Cardiac muscle cell (in vitro differentiated cells and primary cell): ENCODE measurements at places on chromosomes 13 and 19.

- DNase-seq: no peak
These were observed 31.2 kb downstream of the UNC13A start for GRCh38 chr19:17656970-17657369.

- peak; percentile 61 for DNase-seq
These were observed 5.2 kb upstream of the ZNF507 start for GRCh38 chr19:32339988-32340874.

- peak; percentile 57 for DNase-seq
These were observed 35.3 kb downstream of the FPR3 start for GRCh38 chr19:51830274-51830673.

GRCh38 chr19:57210381-57210780 lies 19.1 kb downstream of the ZNF264 start:
- no peak for DNase-seq

DNA sequence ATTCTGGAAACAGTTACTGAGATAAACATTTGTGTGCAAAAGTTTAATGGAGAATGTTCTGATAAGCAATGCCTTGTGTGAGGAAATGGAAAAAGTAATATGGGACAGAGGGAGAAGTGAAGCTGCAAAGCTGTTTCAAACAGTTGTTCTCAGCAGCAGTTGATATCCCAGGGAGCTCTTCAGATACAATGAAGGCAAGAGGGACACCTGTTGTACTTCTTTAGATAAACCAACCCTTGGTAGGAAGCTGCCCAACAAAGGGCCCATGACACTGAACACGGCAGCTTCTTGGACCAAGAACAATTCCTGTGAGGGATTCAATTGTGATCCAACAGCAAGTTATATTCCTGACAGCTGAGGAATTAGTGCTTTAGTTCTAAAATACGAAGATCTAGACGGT lies 894.3 kb upstream of the PCDH20 start:
- no peak for DNase-seq

DNA sequence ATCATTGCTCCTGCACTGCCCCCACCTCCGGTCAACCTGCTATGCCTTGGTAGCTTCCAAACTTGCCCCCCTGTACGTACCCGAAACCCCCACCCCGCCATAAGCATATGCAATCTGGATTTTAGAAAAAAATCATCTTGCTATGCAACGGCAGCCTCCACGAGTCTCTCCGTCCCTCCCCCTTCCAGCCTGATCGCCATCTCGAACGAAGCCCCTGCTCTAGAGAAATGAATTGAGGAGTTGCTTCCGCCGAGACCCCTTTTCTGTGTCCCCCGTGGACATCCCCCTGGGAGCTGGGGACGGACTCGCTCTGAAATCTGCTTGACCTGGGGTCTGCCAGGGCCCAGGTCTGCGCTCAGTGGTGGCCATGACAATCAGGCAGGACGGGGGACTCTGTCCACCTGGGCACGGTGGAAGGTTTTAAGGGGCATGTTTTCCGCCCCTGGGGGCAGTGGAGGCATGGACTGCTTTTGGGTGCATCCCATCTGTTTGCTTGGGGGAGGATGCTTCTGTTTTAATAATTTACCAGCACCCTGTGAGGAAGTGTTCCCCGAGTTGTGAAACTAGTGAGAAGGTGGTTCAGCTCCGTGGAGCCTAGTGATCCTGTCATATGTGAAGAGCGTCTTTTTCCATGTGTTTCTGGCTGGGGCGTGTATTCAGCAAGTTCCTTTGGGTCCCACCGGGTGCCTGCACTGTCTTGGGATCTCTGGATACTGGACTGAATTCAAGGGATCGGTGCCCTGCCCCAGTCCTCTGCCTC lies 1.0 kb downstream of the KDM4B start:
- peak; percentile 24 for DNase-seq
